ENCODE measurements at places on chromosomes 1 and 21. TPM values are rescaled to one million over a fixed set of nuclear protein-coding genes. Genes with fewer than 3 reads are reported as not detected.

RIPPLY3 gene
- total RNA-seq: 0.46 TPM

LMOD1 gene
- total RNA-seq: not detected

TEDDM1 gene
- total RNA-seq: not detected

BSND gene
- total RNA-seq: not detected

RGS5 gene
- 0.51 TPM for total RNA-seq

IL20 gene
- not detected for total RNA-seq

ADGRL2 gene
- 9.7 TPM for total RNA-seq

SPRR2E gene
- total RNA-seq: not detected

NRIP1 gene
- 16.2 TPM for total RNA-seq

TNFRSF14 gene
- 0.33 TPM for total RNA-seq

GLIS1 gene
- total RNA-seq: not detected

PACC1 gene
- total RNA-seq: 18.4 TPM

FCRL4 gene
- total RNA-seq: not detected

ZNF692 gene
- total RNA-seq: 22.9 TPM

All from A549 treated with GW870086 at 1 μM for 4 hours (cell line).